Ammon's horn (tissue), 1 donor: ENCODE measurements at places on chromosomes 6 and 20.

GRCh38 chr6:75261299-75261698 lies 17.7 kb upstream of the COX7A2 start:
- DNase-seq, result no peak

GRCh38 chr6:125985979-125986300 lies 400 bp upstream of the TRMT11 start:
- DNase-seq, result no peak

DNA sequence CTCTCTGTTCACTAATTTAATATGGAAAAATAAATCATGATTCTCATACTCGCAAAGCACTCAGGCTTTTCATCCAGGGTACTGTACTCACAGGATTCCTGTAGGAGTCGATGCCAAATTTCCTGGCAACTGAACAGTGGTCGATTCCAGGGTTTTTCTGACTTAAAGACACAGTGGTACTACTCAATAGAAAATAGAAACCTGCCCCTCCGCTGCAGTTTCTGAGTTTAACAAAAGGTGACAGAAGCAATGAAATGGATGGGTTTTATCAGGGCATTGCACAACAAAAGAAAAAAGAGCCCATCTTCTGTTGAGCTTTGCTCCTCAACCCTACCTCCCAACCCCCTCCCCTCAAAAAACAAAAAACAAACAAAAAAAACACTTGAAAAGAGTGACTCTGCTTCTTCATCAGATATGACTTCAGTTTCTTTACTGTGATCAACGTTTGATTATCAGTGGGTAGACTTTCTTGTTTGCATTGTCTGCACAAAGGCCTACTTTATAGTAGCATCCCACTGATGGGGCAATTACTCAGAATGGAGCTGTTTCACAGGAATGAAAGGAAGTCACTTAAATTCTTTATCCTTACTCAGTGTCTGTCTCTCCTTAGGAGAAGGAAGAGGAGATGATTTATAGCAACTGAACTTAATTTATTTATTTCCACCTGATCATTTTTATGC lies 96.2 kb upstream of the FOXO3 start:
- DNase-seq, result no peak

GRCh38 chr6:127997496-127998164 lies 96.8 kb upstream of the THEMIS start:
- no peak for DNase-seq

- no peak for DNase-seq
These were observed 56.1 kb downstream of the RPP40 start for GRCh38 chr6:4947716-4948115.

DNA sequence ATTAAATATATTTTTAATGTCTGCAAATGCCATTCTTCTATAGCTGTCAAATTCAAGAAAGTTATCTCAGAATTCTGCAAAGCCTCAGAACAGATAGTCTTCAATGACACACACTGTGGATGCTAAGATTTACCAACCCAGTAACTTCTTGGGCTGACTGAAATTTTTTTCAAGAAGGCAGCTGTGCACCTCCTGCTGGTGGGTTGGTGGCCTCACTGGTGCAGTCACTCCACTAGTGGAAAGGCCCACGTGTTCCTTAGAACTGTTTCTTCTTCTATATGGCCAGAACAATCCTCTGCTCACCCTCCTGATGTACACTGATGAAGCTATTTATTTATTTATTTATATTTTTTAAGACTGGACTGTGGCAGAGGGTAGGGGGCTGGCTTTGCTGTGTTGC lies 28.1 kb upstream of the MTCL3 start:
- DNase-seq, result no peak

GRCh38 chr6:88666901-88667300 lies 296.5 kb downstream of the RNGTT start:
- no peak for DNase-seq

- DNase-seq, result no peak
These were observed 25.9 kb downstream of the ELOVL2 start for GRCh38 chr6:11018225-11018624.

DNA sequence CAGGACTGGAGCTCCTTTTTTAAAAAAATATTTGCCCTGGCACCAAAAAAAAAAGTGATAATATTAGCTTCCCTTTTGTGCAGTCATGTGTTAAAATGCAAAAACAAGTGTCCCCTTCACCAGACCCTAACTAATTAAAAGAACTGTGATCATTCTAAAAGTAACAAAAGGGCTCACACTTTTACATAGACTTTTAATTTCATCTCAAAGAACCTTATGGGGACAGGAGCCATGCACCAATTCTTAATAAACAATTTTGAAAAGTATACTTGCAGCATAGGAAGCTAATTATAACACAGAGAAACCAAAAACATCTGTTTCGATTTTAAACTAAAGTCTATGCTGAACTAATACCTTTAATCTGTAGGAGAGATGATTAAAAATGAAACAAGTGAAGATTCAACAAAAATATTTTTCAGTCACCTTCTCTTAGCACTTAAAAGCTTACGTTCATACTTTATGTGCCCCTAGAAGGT lies 17.3 kb downstream of the STX7 start:
- no peak for DNase-seq
